Cerebellar cortex (tissue), 1 donor: ENCODE measurements at places on chromosomes 6 and 20.
A peak's percentile ranks its signal among the peaks of the same experiment; 100 is the strongest.

DNA sequence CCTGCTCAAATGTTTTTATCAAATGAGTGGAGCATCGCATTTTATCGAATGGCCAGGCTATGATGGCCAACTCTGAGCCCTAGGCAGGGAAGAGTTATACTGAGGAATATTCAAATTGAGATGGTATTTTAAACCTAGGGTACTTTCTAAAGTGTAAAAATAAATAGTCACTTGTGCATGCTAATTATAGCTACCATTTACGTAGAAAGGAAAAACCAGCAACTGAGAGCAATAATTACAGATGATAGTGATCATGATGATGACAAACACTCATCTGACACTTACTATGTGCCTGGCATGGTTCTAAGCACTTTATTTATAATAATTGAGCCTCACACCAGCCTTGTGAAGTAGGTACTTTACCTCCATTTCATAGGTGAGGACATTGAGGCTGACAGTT is 455.7 kb downstream of the CD83 start:
- no peak for DNase-seq

GRCh38 chr6:41344876-41345275 is 9.5 kb downstream of the NCR2 start:
- DNase-seq: no peak

- no peak for DNase-seq
Measured at GRCh38 chr6:106773522-106773921, 144.1 kb downstream of the QRSL1 start.

- DNase-seq: peak; percentile 74
Measured at GRCh38 chr6:16206595-16207037, 31.8 kb upstream of the GMPR start.

GRCh38 chr6:109925075-109925474 is 53.0 kb upstream of the GPR6 start:
- no peak for DNase-seq

- no peak for DNase-seq
Measured at GRCh38 chr6:122665929-122666328, 55.7 kb downstream of the PKIB start.

DNA sequence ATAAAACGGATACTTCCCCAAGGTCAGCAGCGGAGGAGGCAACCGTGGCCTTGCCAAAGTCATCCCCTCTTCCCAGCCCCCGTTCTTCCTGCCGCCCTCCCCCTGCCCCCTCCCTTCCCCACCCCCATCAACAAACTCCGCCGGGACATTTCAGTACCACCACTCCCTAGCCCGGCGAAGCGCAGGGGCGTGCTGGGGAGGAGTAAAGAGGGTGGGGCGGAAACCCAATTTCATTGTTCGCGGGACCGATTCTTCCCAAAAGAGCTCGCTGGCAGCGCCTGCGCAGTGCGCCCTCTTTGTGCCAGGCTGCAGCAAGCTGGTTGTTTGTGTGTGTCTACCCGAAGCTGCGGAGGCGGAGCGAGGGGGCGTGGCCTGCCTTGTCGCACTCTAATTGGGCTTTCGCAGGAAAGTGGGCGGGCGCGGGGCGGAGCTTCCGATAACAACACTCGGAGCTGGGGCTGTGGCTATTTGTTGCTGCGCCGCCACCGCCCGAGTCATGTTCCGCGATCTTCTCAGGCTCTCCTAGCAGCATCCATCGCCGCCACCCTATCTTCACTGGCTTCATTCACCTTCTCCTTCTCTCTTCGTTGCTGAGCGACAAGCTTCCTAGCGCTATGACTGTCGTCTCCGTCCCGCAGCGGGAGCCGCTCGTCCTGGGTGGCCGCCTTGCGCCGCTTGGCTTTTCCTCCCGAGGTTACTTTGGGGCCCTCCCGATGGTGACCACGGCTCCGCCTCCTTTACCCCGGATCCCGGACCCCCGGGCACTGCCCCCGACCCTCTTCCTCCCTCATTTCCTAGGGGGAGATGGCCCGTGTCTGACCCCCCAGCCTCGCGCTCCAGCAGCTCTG is at the start of gene PNRC1:
Gene PNRC1, plus strand, starts transcription at position 471 of the 848 bp plus-strand sequence. Its CDS starts 144 bp downstream, at position 615.
- peak; percentile 99 for DNase-seq

- DNase-seq: no peak
Measured at GRCh38 chr6:47524136-47524845, 46.7 kb downstream of the CD2AP start.

DNA sequence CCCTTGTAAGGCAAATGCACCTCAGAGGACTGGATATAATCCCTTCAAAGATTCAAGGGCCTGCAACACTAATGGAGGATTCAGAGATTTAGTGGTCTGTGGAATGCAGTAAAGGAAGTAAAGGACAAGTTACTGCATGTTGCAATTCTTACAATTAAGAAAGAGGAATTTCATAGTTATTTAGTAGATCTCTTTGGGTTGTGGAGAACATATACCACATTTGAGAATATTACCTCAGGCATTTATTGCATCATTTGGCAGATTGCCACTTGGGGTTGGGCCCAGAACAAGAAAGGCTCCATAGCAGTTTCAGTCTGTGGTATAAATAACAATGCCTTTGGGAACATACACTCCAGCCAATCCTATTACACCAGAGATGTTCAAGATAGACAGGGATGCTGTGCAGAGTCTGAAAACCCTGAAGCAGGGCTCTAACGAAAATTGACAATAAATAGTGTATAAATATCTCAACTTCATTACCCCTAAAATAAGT is 20.9 kb upstream of the EPM2A start:
- DNase-seq: no peak

DNA sequence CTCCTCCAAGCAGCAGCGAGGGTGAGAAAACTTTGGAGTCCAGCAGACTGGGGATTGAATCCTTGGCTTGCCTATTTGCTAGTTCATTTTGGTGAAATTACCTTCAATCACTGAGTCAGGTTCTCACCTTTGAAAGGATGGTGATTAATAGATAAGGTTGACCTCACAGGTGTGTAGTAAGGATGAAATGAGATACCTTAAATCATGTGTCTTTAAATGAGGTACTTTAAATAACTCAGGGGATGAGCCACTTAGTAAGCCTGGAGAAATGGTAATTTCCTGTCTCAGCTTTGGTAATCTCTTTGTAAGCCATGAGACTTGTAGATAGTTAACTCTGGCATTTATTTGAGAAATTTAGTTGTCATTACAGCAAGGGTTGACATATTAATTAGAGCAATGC is 70.2 kb downstream of the TULP4 start:
- no peak for DNase-seq

DNA sequence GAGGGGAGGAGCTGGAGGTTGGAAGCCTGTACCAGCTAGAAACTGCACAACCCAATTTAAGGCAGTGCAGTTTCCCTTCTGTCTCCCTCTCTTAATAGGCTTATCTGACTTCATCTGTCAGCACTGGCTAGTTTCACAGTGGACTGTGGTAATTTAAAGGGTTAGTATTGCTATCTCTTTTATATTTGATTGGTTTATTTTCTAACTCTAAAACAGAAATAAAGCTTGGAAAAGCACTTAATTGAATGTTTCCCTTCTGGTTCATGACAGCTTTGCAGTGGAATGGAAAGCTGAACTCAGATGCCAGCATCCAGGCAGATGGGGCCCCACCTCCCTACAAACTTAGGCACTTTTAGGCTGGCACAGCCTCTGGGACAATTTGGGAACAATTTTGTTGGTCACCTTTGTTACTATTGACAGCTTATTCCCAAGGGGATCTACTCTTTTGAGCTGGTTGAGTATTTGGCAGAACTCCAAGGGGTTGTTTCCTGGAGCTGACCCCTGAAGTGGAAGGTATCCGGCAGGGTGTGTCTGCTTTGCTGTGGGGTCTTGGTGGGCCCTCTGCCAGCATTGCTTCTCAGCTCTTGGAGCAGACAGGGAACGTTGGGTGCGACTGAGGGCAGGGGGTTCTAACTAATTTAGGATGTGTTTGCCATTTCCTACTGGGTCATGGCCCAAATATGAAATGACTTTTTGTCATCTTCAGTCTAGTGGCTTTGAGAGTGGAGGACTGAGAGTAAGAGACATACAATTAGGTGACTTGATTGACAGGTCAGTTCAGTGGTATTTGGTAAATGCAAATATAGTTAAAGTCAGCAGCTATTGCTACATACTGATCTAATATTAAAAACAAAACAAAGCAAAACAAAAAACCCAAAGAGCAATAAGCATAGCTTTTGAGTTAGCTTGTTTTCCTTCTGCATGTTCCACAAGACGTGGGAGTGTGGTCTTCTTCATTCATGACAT is 9.3 kb downstream of the SH3BGRL2 start:
- DNase-seq: no peak

DNA sequence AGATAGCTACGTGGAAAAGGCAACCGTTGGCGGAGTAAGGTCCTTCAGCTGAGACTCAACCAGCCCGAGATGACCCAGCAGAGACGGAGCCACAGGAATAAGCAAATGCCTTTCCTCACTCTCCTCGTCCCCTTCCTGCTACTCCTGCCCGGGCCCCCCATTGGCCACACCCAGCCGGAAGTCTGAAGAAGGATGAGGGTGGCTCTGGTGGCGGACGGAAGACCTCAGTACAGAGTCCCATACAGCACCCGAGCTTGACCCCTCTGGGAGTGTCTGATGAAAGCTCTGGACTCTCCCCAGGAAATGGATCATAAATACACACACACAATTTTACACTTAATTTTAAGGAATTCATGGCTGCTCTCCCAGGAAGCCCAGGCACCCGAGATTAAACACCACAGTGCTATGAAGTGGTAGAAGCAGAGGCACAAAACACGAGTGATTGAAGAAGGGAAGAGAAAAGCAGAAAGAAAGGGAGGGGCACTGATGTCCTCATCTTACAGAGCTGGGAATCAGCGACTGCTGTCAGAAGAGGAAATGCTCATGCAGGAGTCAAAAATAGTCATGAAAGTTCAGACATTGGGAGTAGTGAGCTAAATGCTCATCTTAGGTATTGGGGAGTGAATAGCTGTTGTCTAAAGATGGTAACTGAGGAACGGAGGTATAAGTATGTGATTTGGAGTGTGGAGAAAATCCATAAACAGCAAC is 125.6 kb downstream of the BANF2 start:
- DNase-seq: no peak

DNA sequence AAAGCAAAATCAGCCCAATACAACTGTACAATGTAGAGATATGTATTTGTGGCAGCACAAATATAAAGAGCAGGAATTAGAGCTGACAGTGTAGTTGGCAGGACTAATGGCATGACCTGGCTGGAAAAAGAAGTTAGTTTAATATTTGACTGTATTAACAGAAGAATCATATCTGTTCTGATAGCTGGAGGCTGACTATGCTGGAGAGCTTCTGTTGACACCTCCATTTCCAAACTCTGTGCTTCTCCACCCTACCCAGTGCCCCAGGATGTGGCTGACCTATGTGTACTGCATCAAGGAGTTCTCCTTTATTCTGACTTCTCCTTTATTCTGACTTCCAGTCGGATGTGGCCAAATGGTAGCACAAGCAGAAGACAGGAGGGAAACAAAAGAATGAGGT is 299.3 kb downstream of the PKHD1 start:
- DNase-seq: no peak

GRCh38 chr6:143125864-143126573 is 65.3 kb downstream of the AIG1 start:
- DNase-seq: no peak

- DNase-seq: peak; percentile 40
Measured at GRCh38 chr6:44227148-44227793, 3.9 kb downstream of the SLC29A1 start.

DNA sequence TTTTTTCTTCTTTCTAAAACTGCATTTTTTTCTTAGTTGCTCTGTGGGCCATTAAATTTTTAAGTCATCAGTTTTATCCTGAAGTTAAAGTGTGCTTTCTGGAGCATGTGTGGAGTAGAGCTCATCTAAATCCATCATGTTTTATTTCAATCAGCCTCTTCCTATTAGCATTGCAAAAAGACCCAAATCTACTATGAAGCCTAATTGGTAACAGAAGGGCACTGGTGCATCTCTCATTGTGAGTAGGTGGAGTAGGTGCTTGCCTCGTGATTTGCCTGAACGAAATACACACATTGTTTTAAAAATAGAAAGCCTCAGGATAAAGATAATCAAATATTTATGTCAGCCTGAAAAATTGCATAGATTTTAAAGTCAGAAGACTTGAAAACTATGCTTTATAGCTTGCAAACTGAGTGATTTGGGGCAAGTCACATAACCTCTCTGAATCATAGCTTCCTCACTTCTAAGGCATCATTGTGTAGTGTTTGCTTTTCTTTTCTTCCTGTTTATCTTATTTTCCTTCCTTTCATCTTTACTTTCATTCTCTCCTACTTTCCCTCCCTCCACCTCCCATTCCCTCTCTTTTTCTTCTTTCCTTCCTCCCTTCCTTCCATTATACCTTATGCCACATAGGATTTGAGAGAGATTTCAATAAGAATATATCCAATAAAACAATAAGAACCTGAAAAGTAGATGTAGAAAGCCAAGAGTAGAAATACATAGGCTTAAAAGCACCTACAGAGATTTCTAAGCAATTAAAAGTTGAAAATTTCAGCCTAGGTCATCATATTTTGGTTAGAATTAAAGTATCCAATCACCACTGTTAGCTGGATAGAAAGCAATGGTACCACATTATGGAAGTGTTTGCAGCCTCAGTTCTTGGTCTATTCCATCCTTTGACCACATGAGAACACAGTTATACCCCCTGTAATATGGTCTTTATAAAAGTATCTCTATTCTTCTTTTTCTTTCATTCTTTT is 49.6 kb upstream of the RNF146 start:
- no peak for DNase-seq

- DNase-seq: no peak
Measured at GRCh38 chr6:51494342-51494741, 593.1 kb downstream of the PKHD1 start.

- DNase-seq: no peak
Measured at GRCh38 chr6:111661541-111662061, 55.9 kb upstream of the TRAF3IP2 start.

- no peak for DNase-seq
Measured at GRCh38 chr6:15876406-15876805, 213.6 kb upstream of the DTNBP1 start.

GRCh38 chr6:4402477-4402976 is 267.2 kb upstream of the ECI2 start:
- no peak for DNase-seq

- no peak for DNase-seq
Measured at GRCh38 chr6:114514170-114514569, 171.3 kb upstream of the HS3ST5 start.

- DNase-seq: no peak
Measured at GRCh38 chr6:138291036-138291848, 73.0 kb upstream of the PBOV1 start.

- DNase-seq: no peak
Measured at GRCh38 chr20:34055290-34055689, 56.8 kb downstream of the EIF2S2 start.

GRCh38 chr20:8394308-8394945 is 262.4 kb downstream of the PLCB1 start:
- no peak for DNase-seq

DNA sequence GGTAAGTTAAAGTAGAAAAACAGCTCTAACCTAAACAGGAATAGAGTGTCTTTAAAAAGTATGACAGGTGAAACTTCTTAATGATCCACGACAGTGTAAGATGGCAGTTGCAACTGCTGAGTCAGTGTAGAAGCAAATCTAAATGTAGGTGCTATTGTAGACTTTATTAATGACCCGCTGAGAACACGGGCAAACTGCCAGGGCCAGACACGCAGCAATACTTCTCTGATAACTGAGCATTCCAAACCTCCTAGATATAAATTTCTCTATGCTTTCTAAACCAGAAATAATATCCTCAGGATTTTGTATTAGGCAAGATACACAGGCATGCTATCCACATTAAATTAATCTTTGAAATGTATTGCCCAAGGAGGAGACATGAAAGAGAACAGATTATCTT is 1076.4 kb downstream of the HACE1 start:
- peak; percentile 62 for DNase-seq
